EL (cell line): ENCODE measurements at places on chromosomes 3 and 15.

- DNase-seq = peak; percentile 64
These were observed 27.6 kb downstream of the CHST14 start for GRCh38 chr15:40498418-40498817.

- DNase-seq = peak; percentile 66
These were observed 258.9 kb downstream of the UACA start for GRCh38 chr15:70504299-70504951.

DNA sequence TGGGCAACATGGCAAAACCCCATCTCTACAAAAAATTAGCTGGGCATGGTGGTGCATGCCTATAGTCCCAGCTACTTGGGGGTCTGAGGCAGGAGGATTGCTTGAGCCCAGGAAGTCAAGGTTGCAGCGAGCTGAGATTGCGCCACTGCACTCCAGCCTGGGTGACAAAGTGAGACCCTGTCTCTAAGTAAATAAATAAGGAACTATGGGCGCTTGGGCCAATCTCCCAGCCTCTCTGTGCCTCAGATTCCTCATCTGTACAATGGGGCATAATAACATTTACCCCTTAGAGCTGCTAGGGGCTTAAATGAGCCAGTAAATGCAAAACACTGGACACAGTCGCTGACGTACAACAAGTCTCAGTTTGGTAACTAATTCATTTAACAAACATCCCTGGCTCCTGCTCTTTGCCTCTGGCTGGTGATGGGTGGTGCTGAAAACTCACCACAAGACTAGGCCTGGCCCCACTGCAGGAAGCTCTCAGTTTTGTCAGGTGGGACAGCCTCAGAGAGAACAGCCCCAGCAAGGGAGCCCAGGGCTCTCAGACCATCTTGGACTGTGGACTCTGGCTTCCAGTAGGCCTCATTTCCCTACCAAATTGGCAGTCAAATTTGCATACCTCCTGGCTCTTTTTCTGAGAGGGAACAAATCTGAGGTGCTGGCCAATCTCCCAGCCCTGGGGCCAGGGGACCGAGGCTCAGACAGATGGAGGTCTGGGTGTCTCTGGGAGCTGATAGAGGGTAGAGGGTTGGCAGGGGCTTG is 6.4 kb upstream of the TBC1D2B start:
- DNase-seq = no peak

DNA sequence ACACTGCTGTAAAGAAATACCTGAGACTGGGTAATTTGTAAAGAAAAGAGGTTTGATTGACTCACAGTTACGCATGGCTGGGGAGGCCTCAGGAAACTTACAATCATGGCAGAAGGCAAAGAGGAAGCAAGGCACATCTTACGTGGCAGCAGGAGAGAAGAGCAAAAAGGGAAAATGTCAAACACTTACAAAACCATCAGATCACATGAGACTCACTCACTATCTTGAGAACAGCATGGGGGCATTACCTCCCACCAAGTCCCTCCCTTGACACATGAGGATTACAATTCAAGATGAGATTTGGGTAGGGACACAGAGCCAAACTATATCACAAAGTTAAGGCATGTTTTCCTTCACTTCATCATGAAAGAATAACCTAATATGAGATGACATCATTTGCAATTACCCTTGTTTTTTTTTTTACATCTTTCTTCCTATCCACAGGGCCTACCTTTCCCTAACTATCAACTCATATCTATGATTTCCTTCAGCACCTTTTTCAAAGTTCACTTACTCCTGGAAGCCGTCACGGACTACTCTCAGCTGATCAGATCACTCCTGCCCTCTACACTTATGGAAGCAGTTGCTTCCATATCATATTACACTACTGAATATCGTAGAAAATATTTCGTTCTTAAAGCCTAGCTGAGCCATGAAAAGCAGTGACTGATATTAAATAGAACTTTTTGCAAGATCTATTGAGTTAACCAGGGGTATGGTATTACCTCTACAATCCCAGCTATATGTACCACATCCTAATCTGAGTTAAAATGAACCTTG is 25.5 kb upstream of the ATP8B4 start:
- no peak for DNase-seq

- peak; percentile 47 for DNase-seq
These were observed 115.6 kb downstream of the EOMES start for GRCh38 chr3:27606537-27606936.
